ENCODE measurements at places on chromosomes 16 and 17. TPM values are rescaled to one million over a fixed set of nuclear protein-coding genes. Genes with fewer than 3 reads are reported as not detected.

DNA sequence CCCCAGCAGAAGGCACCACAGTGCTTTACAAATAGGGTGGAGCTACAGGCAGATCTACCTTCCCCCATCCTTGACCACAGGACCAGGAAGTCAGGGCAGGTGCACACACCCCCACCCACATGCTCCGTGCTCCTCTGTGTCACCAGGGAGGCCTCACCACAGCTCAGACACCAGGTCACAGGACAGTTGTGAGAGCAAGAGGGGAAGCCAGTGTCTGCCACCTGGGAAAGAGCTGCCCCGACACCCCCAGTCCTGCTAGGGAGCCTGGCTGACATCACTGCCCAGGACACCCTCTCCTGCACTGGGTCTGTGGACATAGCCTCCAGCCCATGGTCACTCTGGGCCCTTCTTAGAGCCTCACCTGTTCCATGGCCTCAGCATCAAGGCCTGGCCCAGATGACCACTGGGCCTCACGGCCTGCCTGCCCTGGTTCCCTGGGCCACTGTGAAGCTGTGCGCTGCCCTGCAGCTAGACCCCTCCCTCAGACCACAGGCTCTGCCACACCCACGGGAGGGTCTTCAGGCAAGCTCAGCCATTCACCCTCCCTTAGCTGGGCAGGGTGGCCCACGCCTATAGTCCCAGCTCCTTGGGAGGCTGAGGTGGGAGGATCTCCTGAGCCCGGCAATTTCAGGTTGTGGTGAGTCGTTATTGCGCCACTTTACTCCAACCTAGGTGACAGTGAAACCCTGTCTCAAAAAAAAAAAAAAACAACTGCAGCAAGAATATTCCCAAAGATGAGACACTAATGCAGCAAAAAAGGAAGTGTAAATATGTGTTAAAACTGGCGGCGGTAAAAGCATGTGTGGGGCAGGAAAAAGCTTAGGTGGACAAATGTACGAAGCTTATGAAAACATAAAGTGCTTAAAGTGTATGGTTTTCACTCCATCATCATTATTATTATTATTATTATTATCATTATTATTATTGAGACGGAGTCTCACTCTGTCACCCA is 14.2 kb downstream of the POLR3K start:
- DNase-seq: no peak

DNA sequence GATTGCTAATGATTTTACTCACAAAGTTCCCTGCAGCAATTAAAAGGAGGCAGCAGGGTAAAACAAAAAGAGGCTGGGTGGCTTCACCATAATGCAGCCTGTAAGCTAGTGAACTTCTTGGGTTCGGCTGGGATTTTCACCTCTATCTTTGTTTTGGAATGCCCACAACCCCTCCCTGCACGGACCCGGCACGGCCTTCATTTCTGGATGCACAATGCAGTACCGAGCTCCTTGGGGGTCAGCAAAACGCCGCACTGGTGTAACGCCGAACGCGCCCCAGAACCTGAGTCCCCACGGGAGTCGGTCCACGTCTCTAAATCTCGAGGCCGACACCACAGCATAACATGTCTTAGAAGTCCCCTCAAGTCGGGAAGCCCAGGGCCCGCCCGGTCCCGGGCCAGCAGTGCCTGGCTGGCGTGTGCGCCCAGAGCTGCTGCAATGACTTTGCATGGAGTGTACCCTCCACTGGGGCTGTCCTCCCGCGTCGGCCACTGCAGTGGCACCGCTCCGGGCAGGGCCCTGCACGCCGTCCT is 759 bp downstream of the UBE2O start:
- DNase-seq: no peak

GRCh38 chr16:22380529-22380928 is 6.1 kb upstream of the CDR2 start:
- DNase-seq: no peak

GRCh38 chr17:6045621-6046357 is 24.4 kb upstream of the WSCD1 start:
- DNase-seq: no peak

DNA sequence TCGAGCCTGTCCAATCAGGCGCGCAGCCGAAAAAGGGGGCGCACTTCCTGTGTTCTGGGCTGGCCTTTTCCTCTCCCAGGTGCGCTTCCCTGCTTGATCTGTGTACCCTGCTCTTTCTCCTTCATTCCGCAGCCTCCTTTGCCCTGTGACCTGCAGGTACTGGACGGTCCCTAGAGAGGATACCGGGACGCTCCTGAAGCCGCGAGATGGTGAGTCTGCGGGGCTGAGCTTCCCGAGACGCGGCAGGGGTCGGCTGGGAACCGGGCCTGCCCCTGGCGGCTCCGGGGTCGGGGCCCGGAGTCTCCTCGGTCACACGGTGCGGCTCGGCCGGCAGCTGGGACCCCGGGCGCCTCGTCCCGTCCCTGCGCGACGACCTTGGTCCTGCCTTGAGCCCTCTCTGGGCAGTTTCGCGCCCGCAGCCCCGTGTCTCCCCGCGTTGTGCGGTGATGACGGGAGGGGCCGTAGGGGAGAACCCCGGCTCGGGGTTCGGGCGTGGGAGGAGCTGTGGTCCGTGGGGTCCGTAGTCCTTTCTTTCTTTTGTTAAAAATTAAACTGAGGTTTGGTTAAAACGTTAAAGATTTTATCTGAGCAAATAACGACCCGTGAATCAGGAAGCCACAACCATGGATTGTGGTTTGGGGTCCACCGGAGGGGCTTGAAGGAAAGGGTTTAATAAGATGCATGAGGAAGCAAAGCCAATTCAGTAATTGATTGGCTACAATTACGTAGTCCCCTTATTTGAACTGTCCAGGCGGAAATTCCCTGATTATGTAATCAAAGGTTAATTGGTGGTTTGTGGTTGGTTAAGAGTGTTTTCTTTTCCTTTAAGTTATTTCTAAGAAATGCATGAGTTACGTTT is 172.8 kb upstream of the ZNF267 start:
- peak; percentile 89 for DNase-seq

DNA sequence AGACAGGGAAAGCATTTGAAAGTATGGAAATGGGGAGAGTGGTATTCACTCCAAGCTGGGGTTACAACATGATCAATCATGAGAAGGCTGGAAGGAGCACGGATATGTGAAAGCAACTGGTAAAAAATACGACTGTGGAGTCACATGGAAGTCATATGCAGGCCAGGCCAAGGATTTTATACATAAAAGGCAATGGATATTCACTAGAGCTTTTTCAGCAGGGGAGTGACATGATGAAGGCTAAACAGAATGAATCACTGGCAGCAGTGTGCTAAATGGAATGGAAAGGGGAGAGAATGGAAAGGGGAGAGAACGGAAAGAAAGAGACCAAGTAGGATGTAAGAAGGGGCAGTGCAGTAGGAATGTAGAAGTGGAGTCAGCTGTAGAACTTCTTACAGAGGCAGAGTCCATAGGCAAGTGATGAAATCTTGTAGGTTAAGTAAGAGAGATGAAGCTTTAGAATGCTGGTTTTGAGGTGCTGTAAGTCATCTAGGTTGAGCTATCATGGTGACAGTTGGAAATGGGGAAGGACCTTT is 13.0 kb upstream of the NETO2 start:
- no peak for DNase-seq

DNA sequence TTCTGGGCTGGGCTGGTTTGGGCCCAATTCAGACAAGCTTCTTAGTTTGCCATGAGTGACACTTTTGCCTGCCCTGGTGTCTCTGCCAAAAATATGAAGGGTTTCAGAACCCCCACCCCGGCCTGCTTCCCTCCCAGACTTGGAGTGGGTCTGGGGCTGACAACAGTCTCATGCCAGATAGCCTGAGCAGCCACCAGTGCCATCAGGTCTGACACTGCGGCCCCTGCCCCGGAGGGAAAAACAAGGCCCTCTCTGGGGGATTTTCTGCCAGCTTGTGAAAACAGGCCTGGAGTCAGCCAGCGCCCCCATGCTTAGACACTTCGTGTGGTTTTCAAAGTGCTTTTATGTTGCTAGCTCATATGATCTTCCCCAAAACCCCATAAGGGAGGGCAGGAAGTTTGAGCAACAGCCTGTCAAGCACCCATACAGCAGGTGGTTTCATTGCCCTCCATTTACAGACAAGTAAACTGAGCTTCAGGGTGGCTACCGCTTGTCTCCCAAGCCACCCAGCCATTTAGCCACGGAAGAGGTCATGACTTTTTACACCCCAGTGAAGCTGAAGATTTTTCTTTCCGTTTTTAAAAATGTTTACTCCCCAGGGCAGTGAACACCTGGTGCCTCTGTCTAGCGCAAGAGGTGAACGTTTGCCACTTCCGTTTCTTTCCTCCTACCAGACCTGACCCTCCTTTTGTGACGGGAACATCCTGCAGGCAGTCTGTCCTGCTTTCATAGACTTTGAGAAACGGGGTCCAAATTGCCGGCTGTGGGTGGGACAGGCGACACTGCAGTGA is 300.6 kb downstream of the SEC14L1 start:
- DNase-seq: peak; percentile 59

DNA sequence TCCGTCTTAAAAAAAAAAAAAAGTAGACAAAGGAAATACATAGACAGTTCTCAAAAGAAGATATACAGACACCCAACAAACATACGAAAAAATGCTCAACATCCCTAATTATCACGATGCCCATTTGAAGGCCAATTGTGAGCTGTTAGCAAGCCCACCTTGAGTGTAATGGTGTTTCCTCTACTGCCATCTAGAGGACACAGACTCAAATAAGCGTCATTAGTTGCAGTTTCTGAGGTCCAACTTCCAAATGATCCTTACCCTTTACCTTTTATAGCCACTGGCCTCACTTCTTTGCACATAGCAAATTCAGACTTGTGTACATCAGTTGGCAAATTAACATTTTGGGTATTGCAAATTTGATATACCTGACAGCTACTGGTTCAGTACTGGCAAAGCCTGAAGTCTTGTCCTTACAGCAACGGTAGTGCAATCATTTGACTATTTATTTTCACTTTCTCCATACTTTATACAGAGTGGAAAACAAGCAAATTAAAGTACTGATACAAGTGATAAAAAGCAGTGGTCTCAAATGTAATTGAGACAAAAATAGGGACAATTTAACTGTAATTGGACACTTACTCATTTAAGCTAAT is 536.3 kb upstream of the EEF2KMT start:
- DNase-seq: no peak

DNA sequence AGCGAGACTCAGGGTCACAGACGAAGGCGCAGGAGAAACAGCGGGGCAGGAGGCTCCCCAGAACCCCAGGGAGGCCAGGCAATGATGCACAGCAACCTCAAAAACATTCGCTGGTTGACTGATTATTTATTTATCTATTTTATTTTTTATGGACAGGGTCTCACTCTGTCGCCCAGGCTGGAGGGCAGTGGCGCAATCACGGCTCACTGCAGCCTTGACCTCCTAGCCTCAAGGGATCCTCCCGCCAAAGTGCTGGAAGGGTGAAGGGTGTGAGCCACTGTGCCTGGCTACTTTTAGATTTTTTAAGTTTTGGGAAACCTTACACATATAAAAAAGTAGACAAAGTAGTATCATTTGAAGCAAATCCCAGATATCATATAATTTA is 83.5 kb downstream of the ZNF778 start:
- no peak for DNase-seq

- DNase-seq: no peak
Measured at GRCh38 chr16:59783191-59783590, 1049.1 kb upstream of the GOT2 start.

The IRX6 gene
- not detected for total RNA-seq

The PRR29 gene
- not detected for total RNA-seq

All from activated T-cell treated with anti-CD3 and anti-CD28 coated beads, Interleukin-2, amount 50 U/mL, for 4 hours (primary cell).